ENCODE measurements at places on chromosomes 13 and 19. TPM values are rescaled to one million over a fixed set of nuclear protein-coding genes. Genes with fewer than 3 reads are reported as not detected.

Gene DNMT1
- total RNA-seq = 53.4 TPM

Gene ZNF8
- total RNA-seq = 0.97 TPM

Gene CPT1C
- total RNA-seq = 14.1 TPM

Gene KLF1
- 0.08 TPM for total RNA-seq

Gene ATXN8OS
- total RNA-seq = not detected

Measured in A549 treated with Hydrocortisone at 1 μM for 4 hours (cell line).